ENCODE measurements at places on chromosomes 16 and 17. TPM values are rescaled to one million over a fixed set of nuclear protein-coding genes. Genes with fewer than 3 reads are reported as not detected.

DNA sequence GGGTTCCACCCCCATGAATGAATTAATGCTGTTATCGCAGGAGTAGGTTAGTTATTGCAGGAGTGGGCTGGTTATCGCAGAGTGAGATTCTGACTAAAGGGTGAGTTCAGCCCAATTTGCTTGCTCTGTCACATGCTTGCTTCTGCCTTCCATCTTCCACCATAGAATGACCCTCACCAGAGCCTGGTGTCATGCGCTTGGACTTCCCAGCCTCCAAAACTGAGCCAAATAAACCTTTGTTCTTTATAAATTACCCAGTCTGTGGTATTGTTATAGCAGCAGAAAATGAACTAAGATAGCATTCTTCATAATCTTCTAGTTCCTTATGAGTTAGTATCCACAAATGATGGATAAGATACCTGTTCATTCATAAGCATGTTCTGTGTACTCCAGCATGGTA is 235.1 kb upstream of the TBX2 start:
- no peak for DNase-seq

DNA sequence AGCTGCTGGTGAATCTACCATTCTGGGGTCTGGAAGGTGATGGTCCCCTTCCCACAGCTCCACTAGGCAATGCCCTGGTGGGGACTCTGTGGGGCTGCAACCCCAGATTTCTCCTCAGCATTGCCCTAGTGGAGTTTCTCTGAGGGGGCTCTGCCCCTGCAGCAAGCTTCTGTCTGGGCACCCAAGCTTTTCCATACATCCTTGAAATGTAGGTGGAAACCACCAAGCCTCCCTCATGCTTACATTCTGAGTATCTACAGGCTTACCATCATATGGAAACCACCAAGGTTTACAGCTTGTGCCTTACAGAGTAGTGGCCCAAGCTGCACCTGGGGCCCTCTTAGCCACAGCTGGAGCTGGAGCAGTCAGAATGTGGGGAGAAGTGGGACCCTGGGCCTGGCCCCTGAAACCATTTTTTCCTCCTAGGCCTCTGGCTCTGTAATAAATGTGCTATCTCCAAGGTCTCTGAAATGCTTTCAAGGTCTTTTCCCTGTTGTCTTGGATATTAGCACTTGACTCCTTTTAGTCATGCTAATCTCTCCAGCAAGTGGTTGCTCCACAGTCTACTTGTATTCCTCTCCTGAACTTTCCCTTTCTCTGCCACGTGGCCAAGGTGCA is 19.6 kb upstream of the DLX3 start:
- no peak for DNase-seq

The MILR1 gene
- 25.6 TPM for total RNA-seq

DNA sequence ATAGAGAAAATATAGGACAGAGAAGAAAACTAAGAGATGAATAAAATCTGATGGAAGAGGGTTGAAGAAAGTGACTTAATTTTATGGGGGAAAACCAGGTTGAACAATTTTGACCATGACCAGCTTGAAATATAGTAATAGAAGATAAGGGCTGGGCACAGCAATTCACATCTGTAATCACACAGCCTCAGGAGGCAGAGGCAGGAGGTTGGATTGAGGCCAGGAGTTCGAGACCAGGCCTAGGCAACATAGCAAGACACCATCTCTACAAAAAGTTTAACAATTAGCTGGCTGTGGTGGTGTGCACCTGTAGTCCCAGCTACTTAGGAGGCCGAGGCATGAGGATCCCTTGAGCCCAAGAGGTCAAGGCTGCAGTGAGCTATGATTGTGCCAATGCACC is 8.7 kb downstream of the MXRA7 start:
- DNase-seq = no peak

The XYLT1 gene
- 1.3 TPM for total RNA-seq

- no peak for DNase-seq
These were observed 351.9 kb downstream of the SEC14L1 start for GRCh38 chr17:77492446-77493237.

DNA sequence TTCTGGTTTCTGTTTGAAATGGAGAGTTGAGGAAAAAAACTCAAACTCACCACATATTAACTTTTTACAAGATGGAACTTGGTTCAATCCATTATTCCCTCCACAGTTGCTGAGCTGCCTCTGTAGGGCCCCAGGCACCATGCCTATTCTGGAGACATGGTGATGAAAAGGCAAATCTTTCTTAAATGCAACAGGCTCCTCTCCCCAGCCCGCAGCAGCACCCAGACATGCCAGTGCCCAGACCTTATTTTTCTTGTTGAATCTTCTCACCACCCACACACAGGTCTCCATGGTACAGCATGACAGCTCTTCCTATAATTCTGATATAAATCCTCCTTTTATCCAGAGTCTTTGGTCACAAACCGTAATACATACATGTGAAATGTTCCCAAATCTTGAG is 7.6 kb downstream of the CYTH1 start:
- DNase-seq = no peak

DNA sequence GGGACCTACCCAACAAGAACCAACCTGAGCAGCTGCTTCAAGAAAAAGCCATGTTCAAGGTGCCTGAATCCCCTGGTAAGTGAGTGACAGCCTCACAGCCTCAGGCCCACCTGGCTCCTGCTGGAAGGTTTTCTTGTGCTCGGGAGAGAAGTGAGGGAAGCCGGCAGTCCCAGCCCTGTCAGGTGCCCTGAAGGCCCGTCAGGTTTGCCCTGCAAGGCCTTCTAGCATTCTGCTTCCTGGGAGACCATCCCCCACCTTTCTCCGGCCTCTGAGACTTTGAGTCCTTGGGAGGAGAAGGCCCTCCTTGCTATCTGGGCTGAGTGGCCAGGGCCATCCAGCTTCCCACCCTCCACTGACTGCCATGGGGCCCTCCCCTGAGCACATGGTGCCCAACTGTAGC is 166.7 kb upstream of the ZNF267 start:
- no peak for DNase-seq

DNA sequence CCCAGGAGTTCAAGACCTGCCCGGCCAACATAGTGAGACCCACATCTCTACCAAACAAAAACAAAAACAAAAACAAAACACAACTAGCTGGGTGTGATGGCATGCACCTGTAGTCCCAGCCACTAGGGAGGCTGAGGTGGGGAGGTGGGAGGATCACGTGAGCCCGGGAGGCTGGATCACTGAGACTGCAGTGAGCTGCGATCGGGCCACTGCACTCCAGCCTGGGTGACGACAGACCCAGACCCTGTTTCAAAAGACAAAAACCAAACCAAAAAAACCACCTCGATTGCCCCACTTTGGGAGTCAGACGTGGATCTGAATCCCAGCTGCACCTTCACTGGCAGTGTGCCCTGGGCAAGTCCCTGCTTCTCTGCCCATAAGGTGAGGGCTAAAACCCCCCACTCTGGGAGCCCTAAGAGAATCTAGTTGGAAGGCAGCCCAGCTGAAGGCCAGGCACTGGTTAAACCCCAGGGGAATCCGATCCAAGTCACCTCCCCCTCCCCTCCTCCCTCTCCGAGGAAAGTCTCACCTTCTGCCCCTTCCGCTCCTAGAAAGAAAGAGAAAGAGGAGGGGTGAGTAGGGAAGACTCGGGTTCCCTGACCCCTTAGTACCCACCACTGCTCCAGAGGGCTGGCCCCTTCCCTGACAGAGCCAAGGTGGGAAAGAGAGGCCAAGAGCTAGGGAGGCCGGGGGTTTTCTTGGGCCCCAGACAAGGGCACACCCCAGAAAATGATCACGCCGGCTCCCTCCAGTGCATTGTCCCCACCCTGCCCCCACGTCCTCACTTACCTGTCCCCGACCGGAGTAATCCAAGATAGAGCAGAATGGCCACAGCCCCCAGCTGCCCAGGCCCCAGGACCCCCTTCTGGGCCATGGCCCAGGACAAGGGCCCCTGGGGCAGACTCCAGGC is 647 bp downstream of the PRSS8 start:
- DNase-seq = peak; percentile 76

- DNase-seq = no peak
These were observed 353.2 kb downstream of the MAF start for GRCh38 chr16:79247386-79247785.

- no peak for DNase-seq
These were observed 17.0 kb upstream of the TMC5 start for GRCh38 chr16:19400711-19401110.

GRCh38 chr16:89946515-89946914 is 2.0 kb upstream of the DEF8 start:
- DNase-seq = no peak

GRCh38 chr16:78620291-78620690 is 520.8 kb downstream of the WWOX start:
- no peak for DNase-seq

DNA sequence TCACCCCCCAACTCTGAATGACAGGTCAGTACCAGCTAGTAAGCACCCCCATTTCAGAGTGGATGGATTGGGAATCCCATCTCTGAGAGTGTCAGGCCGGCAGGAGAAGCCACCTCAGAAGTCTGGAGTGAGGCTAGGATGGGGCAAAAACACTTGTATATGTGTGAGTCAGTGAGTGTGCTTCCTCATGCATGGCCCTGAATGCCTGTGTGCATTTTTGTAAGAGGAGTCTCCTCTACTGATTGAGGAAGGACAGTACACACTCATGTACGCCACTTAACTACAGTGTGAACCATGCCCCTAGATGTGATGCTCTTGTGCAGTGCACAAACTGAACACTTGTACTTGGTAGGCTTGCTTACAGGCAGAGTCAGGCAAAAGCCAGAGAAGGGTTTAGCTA is 22.3 kb upstream of the NAGS start:
- DNase-seq = no peak

- no peak for DNase-seq
These were observed 100.7 kb downstream of the LYRM1 start for GRCh38 chr16:21001262-21001661.

DNA sequence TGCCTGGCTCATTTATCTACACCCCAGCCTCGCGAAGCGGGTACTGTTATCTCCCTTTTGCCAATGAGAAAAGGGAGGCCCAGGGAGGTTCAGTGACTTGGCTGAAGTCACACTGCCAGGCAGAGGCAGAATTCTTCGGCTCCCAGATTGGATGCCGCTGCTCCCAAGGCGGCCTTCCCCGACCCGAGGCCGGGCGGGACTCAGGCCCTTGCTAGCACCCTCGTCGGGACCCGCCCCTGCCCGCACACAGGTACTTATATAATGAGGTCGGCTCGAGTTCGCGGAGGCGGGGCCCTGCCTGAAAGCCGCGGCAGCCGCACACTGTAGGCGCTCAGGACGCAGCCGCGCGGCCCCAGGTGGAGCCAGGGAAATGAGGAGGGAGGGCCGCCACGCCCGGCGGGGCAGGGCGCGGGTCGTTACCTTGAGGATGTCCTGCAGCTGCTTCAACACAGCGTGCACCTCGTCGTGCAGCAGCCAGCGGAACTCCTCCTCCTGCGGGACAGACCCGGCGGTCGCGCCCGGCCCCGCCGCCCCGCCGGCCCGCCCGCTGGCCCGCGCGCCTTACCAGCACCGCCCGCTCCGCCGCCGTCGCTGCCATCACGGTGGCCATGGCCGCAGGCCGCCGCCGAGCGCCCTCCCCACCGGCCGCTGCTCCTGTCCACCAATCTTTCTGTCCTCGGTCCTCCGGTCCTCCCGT is at the start of gene ROGDI:
Gene ROGDI (minus strand): TSS at position 672 of the 697 bp plus-strand sequence. CDS start 62 bp downstream, at position 610.
- DNase-seq = peak; percentile 98

- DNase-seq = no peak
These were observed 2275.5 kb downstream of the TP53TG3F start for GRCh38 chr16:35734728-35735402.

The TMEM88 gene
- 3.4 TPM for total RNA-seq

DNA sequence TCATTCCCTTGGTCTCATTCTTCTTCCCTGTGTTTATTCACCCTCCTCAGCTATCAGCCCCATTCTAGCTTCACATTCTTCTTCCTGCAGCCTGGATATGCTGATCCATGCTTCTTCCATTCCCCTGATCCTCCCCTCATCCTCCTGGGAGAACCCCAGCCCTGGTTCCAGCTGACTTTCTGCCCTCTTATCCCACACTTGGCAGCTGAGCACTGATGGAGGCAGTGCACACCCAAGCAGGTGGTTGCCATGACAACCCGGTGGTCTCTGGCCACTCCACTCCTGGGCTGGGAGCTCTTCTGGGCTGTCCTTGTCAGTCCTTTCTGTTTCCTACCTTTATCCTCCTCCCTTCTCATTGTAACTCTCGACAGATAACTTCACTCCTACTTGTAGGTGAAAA is 16.7 kb upstream of the TUBG2 start:
- DNase-seq = no peak

DNA sequence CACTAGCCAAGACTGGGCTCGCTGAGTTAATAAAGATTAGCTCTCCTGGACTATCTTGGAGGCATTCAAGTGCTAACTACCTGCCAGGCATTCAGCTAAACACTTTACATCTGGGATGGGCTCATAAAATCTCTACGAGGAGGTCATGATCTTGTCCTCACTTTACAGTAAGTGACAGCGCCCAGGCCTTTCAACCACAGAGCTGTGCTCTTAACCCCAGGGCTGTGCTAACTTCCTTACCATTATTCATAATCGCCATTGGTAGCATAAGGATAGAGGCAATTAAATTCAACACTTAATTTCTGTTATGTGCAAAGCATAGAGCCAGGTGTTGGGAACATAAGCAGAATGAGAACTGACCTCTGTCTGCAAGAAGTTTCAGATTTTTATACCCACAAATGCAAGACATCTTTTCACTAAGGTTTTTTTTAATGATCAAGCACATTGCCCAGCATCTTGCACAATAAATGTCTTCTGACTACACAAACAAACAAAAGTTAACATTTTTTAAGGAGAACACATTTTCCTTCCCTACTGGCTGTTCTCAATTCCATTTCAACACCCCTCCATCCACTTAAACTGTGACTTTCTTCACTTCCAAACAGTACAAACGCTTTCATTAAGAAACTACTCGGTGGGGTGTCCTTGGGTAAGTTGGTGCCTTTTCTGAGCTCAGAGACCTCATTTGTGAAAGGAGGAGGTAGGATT is 172.3 kb downstream of the C16orf78 start:
- DNase-seq = no peak

DNA sequence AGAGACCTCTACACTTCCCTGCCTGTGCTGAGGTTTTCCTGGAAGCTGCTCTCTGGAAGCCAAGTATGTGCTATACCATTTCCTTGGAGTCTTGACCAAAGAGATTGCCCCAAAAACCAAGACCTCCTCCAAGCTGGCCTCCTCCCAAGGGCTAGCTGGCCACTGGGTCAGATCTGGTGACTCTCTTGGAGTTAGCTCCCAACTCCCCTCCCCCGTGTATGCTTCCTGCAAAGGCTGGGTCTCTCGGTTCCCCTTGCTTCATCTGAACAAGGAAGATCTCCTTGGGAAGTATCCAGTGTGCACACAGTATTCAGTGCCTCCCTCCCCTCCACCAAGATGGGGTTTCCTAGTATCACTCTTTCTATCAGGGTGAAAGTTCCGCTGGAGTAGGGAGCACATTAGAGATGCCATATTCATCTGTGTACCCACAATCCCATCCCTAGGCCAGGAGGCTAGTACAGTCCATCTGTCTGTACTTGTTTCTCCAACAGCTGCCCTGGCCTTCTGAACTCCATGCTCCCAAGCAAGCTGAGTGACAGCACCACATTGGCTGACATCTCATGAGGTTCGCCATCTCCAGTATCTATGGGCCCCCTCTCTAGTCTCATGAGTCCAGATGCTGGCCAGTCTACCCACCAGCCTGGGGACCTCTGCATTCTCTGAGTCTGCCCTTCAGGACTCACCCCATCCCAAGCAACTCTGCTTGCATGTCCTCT is 3.2 kb downstream of the GAS7 start:
- no peak for DNase-seq

GRCh38 chr17:76523084-76524037 is 14.1 kb downstream of the CYGB start:
- no peak for DNase-seq

The GPR142 gene
- not detected for total RNA-seq

Measured in PC-9 (cell line).